NB4 (cell line): ENCODE measurements at places on chromosomes 13 and 19.
A peak's percentile ranks its signal among the peaks of the same experiment; 100 is the strongest.

DNA sequence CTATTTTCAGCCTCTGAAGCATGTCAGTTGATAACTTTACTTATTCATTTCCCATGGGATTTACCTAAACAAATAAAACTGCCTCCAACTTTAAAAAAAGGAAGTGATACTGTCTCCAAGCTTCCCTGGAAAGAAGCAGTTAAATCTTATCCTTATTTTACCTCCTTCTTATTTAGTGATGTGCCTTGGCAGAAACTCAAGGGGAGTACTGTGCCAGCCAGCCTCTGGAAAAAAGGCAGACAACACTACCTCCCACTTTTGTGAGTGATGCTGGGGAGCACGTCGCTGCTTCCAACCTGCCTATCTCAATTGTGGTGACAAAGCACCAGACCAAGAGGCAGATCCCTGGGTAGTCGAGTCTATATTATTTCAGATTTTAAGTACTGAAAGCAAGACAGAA is 765.6 kb downstream of the DIAPH3 start:
- DNase-seq, result peak; percentile 8

GRCh38 chr19:45211751-45212381 is 33.3 kb downstream of the BLOC1S3 start:
- no peak for DNase-seq

DNA sequence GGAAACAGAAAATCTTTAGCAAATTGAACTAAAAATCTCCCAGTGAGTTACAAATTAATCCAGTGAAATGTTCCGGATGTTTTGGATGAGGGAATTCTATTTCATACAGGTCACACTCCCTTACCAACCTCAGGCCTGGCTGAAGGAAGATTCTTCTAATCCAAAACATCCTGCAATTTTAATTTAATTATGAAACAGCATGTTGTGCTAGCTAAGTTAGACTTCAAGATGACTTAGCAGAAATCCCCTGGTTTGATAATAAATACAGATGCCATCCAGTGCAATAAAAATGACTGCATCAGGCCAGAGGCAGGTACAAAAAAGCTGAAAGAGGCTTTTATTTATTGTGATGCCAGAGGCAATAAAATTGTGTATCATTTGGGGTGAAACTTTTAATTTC is 96.7 kb upstream of the CLDN10 start:
- no peak for DNase-seq

GRCh38 chr13:100668408-100668807 is 6.2 kb downstream of the TMTC4 start:
- no peak for DNase-seq

GRCh38 chr13:48231933-48232332 is 1.1 kb upstream of the ITM2B start:
- DNase-seq, result no peak

GRCh38 chr19:49243726-49244125 is 81.3 kb downstream of the SLC6A16 start:
- DNase-seq, result no peak

DNA sequence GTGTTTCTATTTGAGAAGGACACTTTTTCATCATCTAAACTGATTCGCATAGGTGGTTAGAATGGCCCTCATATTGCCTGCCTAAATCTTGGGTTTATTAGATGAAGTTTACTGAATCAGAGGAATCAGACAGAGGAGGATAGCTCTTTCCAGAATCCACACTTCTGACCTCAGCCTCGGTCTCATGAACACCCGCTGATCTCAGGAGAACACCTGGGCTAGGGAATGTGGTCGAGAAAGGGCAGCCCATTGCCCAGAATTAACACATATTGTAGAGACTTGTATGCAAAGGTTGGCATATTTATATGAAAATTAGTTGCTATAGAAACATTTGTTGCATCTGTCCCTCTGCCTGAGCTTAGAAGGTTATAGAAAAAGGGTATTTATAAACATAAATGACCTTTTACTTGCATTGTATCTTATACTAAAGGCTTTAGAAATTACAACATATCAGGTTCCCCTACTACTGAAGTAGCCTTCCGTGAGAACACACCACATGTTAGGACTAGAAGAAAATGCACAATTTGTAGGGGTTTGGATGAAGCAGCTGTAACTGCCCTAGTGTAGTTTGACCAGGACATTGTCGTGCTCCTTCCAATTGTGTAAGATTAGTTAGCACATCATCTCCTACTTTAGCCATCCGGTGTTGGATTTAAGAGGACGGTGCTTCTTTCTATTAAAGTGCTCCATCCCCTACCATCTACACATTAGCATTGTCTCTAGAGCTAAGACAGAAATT is 103.8 kb downstream of the TNFRSF19 start:
- no peak for DNase-seq

- peak; percentile 68 for DNase-seq
Measured at GRCh38 chr19:13840305-13841085, 36.4 kb upstream of the NANOS3 start.

DNA sequence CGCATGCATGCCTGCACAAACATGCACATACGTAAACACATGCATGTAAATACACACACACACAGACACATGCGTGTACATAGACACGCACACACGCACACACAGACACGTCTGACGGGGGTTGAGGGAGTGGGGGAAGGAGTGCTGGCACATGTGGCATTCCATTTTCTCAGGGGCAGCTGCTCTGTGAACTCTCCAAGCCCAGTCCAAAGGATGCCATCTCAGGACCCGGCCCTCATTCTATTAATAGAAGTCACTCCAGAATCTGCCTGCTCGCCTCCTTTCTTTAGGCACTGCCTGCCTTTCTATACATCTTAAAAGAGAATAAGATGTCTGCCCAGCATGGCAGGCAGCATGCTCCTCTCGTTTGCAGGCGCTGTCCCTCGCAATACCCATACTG is 5.3 kb downstream of the ARHGEF7 start:
- DNase-seq, result no peak

- peak; percentile 60 for DNase-seq
Measured at GRCh38 chr19:16470911-16471811, 609 bp downstream of the EPS15L1 start.

DNA sequence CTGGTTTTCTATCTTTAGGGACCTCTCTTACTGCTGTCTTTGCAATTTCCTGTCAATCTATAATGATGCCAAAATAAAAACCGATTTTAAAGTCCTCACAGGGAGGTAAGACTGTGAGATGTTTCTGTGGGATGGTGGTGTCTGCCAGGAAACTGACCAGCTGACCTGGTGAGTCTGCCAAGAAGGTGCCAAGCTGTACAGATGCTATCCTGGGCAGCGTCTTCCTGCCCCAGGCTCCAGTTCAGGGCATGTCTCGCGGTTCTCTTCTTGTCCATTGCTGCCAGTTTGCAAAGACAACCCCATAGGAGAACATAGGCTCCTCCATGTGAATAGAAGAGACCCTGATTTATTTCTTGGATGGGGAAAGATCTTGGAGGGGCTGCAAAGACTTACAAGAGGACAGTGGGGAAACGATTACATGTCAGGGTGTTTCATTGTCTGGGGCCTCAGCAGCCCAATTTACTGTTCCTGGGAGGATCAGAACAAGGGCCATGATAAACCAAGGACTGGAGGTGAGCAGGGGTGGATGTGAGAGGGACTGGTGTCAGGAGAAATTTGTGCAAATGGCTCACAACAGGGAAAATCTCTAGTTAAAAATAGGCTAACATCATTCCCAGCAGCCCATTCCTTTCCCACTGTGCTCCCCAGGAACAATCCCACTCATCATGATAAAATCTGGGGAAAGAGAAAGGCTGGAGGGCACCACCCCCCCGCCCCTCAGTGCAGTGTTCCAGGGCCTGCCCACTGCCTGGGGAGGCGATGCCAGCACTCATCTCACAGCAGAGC is 42.7 kb upstream of the VSTM2B start:
- no peak for DNase-seq

GRCh38 chr13:112775791-112776279 is 86.0 kb downstream of the ATP11A start:
- no peak for DNase-seq

- no peak for DNase-seq
Measured at GRCh38 chr19:17997969-17998826, 9.8 kb upstream of the ARRDC2 start.

DNA sequence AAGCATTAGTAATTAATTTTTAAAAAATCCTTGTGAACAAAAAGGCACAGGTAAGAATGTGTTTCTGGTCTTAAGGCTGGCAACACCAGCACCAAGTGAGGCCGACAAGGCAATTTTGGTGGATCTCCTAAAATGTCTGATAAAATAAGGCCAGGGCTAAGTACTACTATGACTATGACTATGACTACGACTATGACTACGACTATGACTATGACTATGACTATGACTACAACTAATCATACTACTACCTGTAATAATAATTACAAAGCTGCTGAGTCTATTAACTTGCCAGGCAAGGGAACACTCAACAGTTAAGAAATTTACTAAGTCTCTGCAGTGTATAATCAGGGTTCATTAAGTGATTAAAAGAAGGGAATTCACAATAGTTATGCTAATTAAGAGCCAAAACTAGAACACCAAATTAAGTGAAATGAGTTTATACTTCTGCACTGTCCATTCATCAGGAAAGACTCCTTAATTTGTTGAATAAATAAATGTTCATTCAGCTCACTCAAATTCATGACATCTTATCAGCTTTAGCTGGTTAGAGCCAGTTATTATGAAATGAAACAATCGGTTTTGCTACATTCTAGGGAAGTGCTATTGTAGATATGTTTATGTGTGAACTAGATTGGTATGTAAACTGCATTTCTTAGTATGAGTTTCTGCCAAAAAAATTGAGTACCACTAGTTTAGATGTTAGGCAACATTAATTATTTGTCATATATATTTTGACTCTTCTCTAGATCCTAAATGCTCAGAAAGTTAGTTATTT is 1626.2 kb upstream of the PCDH20 start:
- no peak for DNase-seq

DNA sequence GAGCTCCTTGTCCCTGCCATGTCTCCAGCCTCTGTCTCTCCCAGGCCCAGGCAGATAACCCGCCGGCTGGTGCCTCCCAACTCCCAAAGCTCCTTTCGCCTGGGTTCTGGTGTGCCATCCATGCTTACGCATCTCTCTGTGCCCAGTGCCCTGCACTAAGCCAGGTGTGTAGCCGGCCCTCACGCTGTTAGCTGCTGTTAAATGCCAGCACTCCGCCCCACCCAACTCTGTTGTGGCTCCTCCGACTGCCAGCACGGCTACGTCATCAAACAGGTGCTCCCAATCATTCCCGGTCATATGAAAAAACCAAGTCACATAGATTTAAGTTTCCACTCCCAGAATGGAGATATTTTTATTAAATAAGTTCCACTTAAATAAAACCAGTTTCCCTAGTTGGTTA is 7.0 kb upstream of the HSPH1 start:
- DNase-seq, result no peak
